ENCODE measurements at places on chromosomes 13 and 19.

GRCh38 chr13:71867131-71867814 lies at the start of gene DACH1:
Gene DACH1, minus strand, starts transcription at chr13:71867204.
- peak; percentile 4 for DNase-seq

DNA sequence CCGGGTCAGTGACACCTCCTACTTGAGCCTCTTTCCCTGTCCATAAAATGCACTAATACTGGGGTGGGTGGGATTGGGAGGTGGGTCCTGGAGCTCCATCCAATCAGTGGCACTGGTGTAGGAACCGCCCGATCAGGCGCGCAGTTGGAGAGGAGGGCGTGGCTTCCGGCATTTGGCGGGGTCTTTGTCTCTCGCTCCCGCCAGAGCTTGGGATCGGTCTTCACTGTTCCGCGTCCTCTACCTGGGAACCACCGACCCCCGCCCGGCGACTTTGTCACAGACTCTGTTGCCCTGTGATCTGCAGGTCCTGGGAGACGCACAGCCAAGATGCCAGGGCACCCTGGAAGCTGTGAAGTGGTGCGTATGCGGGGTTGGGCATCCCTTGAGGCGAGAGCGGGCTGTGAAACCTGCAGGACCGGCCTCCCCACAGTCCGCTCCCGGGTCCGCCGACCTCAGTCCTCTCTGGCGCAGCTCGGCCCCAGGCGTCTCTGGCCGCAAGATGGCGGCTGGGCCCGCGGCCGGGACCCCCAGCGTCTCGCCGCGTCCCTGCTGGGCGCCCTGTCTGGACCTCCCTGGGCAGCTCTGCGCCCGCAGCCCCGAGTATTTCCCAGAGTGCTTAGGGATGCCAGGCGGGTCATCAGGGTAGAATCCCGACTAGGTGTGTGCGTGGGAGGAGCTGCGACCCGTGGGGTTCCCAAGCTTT lies 41.6 kb upstream of the ZNF730 start:
- peak; percentile 34 for DNase-seq

DNA sequence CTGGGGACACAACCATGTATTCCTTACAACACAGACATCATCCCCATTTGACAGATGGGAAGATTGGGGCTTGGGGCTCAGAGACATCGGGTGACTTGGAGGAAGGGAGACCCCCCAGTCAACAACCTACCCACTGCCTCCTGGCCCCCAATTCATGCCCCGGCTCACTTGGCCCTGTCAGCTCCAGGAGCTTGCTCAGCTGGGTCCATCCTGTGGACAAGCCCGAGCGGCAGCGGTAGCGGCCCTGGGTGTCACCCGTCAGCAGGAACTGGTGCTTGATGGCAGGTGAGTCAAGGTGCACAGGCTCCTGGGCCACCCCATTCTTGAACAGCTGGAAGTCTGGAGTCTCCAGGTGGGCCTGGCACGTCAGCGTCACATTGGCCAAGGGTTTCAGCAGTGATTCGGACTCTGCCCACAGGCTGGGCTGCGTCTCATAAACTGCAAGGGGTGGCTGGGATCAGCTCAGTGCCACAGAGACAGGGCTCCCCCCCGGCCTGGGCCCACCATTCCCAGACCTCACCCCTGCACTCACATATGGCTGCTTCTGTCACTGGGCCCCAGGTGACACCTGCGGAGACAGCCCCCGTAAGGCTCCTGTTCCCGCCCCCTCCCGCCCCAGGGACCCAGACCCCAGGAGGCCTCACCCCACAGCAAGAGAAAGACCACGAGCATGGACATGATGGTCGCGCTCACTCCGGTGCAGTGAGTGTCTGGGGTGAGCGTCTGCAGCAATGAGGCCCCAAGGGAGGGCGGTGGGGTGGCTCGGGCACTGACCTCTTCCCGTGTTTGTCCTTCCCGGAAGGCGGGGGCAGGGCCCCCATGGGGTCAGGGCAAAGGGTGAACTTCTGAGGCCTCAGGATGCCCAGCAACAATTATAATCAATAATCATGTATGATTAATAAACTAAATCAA lies at the start of gene A1BG:
Gene A1BG (minus strand): TSS at position 733 of the 912 bp plus-strand sequence. CDS start 55 bp downstream, at position 678.
- DNase-seq: no peak

DNA sequence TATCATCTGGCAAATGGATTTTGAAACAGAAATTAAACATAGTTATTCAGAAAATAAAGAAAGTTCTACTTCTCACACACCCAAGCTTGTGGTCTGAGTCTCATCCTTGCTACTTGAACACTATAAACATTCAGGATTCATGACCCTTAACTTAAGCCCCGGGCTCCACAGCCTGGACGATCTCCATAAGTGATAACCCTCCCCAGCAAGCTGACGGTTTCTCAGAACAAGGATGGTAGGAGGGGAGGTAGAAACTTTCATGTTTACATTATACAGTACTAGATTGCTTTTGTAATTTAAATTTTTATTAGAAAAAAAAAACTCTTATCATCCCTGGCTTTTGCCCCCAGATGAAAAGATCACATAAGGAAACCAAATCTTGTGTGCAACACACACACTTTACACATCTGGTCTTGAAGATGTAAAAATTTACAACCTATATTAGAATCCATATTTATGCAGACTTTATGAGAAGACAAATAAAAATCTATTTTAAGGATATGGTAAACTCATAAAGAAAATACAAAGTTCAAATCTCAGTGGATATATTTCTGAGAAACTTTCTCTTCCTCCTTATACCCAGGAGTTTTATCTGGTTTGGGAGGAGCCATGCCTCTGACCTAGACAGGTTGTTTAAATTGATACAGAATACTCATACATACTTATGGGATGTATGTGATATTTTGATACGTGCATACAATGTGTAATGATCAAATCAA lies 20.0 kb upstream of the ATP12A start:
- DNase-seq: no peak

DNA sequence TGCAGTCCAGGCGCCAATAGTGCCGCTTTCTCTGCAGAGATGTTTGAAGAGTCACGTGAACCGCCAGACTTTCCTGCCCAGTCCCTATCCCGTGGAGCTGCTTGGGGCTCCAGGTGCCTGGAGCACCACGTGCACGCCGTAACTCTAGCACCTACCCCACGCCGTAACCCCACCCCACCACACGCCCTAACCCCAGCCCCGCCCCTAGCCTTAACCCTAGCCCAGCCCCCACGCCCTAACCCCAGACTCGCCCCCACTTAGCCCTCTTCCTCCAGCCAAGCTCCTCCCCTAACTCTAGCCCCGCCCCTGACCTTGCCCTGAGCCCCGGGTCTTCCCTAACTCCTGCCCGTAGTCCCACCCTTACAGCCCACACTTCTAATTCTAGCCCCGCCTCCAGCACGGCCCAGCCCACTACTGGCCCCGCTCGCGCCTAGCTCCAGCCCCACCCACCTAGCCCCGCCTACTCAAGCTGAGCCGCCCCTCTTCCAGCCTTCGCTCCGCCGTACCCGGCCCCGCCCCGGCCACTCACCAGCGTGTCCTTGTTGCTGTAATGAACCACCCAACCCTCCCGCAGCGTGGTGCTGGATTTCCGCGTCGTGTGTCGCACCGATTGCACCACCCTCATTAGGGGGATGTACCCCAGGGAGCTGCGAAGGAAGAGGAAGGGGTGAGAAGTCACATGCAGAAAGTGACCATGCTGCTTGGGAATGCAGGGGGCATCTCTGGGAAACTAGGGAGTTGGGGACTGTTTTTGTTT lies 19.5 kb downstream of the PRKD2 start:
- peak; percentile 36 for DNase-seq

GRCh38 chr13:32897296-32897695 lies 118.9 kb upstream of the KL start:
- no peak for DNase-seq

- DNase-seq: no peak
Observed at GRCh38 chr13:70784207-70784989, 676.1 kb upstream of the KLHL1 start.

DNA sequence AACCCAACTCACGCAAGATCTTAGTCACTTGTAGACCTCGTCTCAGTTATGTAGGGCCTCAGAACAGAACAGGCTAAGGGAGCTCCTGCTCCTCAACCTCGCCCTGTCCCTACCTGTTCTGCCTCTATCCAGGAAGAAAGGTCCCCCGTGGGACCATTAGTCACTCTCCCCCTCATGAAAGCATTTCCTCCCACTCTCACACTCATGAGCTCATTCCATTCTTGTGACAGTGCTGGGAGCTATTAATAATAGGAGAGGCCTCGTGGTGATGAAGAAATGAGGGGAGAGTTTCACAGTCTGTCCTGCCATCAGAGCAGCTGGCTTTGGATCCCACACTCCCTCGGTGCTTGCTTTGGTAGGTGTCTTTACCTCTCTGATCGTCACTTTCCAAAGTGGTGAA lies 10.2 kb downstream of the PPP2R1A start:
- peak; percentile 44 for DNase-seq

DNA sequence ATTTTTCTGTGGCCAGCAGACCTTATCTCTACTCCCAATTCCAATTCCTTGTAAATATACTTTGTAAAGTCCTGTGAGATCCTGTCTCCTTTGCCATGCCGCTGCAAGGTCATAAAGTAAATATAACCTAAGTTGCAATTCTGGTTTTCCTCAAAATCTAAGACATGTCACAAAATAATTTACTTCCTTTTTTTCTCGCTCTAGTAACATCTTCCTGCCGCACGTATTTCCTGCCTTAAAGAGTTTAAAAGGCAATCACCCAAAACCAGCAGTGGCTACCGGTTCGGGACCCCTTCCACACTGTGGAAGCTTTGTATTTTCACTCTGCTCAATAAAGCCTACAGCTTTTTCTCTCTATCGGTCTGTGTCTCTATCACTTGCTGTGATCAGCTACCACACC lies 832.0 kb upstream of the SLITRK5 start:
- DNase-seq: no peak

DNA sequence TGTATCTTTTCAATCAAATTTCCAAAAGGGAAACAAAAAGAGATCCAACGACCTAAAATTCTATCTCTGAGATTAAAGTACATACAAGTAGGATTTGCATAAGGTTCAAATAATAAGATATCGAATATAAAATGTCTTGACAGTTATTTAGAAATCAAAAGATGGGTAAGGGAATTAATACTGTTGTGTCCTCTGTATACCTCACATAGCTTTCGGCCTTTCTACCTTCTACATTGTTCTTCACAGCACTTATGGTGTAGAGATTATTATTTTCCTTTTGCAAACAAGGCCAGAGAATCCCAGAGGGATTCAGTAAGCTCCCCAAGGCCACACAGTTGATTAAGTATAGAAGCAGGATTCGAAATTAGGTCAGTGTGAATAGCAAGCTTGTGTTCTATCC lies 403.6 kb downstream of the SPRY2 start:
- DNase-seq: no peak

- DNase-seq: peak; percentile 52
Observed at GRCh38 chr19:1057176-1057855, 9.7 kb upstream of the ARHGAP45 start.

DNA sequence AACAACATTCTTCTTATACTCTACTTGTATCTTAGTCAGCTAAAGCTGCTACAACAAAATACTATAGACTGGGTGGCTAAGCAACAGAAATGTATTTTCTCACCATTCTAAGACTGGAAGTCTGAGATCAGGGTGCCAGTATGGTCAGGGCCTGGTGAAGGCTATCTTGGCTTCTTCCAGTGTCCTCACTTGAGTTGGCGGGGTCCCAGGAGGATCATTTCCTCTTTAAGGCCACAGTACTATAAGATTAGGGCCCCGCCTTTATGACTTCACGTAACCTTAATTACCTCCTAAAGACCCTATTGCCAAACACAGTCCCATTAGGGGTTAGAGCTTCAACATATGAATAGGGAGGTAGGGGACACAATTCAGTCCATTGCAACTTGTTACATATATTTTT lies 30.7 kb upstream of the DOCK9 start:
- DNase-seq: no peak

GRCh38 chr19:41265395-41266153 lies 1.4 kb downstream of the HNRNPUL1 start:
- DNase-seq: no peak

GRCh38 chr19:3684054-3684816 lies 16.0 kb downstream of the PIP5K1C start:
- DNase-seq: no peak

DNA sequence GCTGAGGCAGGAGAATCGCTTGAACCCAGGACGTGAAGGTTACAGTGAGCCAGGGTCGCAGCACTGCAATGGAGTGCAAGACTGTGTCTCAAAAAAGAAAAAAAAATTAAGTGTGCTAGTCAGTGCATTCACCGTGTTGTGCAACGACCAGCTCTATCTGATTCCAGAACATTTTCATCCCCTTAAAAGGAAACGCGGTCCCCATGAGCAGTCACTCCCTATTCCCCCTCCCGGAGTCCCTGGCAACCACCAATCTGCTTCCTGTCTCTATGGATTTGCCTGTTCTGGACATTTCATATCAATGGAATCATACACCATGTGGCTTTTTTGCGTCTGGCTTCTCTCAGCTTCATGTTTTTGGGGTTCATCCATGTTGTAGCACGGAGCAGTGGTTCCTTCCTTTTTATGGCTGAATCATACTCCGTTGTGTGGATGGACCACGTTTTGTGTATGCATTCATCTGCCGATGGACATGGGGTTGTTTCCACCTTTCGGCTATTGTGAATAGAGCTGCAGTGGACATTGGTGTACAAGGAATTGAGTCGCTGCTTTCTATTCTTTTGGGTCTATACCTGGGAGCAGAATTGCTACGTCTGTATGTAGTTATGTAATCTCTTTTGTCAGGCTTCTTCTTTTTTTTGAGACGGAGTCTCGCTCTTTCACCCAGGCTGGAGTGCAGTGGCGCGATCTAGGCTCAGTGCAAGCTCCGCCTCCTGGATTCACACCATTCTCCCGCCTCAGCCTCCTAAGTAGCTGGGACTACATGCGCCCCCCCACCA lies 19.8 kb downstream of the MYO9B start:
- no peak for DNase-seq

- no peak for DNase-seq
Observed at GRCh38 chr19:47836038-47836437, 14.3 kb downstream of the CRX start.

- no peak for DNase-seq
Observed at GRCh38 chr13:87302931-87303330, 368.2 kb upstream of the SLITRK5 start.

GRCh38 chr19:38919837-38920601 lies 8.0 kb upstream of the CCER2 start:
- DNase-seq: no peak

DNA sequence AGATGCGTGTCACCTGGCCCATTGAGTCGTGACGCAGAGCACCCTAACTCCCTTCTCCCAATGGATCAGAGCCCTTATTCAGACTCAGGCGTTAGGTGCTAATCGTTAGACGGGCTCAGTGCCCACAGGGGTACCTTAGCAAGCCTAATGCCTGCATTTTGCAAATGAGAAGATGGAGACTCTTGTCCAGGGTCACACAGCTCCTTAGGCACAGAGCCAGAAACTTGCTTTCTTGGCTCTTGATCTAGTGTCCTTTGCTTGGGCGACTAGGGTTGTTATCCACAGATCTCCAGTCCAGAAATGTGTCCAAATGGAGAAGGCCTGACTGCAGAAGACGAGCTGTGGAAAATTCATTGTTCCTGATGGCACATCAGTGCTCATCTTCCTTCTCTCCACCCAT lies 85.1 kb downstream of the C13orf42 start:
- no peak for DNase-seq

DNA sequence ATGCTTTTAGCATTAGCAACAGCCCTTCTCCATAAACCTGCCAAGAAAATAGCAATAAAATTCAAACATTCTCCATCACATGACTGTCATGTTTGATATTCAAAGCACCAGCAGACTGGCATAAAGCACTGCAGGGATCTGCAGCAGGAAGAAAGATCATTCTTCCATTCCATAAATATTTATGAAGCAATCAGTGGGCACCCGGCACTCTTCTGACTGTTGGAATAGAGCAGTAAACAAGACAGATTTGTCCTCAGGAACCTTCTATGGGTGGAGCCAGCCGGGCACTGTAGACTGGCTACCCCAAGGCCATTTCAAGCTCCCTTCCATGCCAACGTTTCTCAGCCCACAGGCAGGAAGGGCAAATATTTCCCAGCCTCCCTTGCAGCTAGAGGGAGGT lies 25.5 kb downstream of the PLA2G4C start:
- no peak for DNase-seq
